Upper lobe of right lung (tissue), 1 donor: ENCODE measurements at places on chromosomes 3 and 15.

DNA sequence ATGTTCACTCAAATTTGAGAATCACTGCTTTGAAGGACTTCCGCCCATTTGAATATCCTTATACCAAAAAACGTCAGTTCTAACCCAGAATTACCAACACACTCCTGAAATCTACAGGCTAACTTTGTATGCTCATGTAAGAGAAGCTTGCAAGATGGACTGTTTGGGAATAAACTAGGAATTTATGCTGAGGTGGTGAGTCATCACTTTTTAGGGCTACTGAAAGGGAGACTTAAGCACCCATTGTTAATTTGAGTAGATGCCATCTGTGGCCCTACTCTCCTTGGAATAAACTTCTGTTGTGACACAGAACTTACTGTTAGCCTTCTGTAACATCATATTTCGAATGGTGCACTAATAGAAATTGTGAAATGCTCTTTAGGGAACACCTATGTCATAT lies 74.6 kb downstream of the FGF12 start:
- no peak for DNase-seq

DNA sequence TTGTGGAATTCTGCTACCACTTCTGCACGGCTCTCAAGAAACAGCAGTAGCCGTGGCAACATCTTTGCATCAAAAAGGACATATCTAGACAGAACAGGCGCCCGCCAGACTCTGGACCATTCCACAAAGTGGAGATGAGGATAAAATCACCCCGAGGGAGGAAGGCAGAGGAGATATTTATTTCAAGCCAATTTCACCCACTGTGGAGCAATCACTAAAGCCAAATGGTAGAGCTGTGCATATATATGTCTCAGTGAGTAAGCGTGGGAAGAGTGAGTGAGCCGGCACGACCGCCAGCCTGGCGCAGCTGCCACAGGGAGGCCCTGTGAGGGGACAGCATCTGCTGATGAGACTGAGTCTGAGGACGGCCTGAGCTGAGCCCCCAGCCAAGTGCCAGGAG lies 111.3 kb downstream of the MEGF11 start:
- no peak for DNase-seq

GRCh38 chr15:52517014-52517413 lies 11.7 kb downstream of the MYO5A start:
- no peak for DNase-seq

GRCh38 chr3:94272016-94272415 lies 209.2 kb downstream of the NSUN3 start:
- no peak for DNase-seq

GRCh38 chr3:135917076-135917475 lies 48.5 kb upstream of the PPP2R3A start:
- DNase-seq, result no peak

DNA sequence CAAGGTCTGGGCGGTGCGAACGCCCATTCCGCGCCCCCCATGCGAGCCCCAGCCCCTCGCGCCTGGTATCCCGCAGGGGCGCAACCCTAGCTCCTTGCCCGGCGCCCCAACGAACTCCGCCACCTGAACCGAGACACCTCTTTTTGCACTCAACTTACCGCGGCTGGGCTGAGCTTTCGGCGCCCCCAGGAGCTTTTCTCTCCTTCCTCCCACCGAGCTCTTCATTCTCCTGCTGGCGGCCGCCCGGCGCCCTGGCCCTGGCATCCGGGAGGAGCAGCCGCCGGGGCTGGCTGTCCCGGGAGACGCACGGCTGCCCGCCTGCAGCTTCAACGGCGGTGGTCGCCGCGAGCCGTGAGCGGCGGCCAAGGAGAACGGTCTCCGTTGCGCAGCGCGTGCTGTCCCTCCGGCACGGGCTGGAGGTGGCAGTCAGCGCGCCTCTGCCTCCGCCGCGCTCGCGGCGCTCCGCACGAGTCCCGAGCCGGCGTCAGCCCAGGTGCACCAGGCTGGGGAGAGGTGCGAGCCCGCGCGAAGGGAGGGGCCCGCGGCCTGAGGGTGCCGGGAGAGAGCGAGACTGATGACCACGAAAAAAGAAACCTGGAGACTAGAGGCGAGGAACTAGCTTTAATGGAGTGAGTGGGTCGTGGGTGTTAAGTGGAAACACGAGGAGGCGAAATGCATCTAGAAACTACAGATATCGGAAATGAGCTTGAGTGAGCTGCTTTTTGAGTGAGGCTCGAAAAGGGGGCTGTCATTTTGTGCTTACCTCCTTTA lies 621.5 kb upstream of the ZNF385D start:
- peak; percentile 64 for DNase-seq

GRCh38 chr3:101379658-101380376 lies 59.4 kb upstream of the IMPG2 start:
- no peak for DNase-seq

GRCh38 chr15:57495041-57495440 lies 96.7 kb upstream of the MYZAP start:
- no peak for DNase-seq

DNA sequence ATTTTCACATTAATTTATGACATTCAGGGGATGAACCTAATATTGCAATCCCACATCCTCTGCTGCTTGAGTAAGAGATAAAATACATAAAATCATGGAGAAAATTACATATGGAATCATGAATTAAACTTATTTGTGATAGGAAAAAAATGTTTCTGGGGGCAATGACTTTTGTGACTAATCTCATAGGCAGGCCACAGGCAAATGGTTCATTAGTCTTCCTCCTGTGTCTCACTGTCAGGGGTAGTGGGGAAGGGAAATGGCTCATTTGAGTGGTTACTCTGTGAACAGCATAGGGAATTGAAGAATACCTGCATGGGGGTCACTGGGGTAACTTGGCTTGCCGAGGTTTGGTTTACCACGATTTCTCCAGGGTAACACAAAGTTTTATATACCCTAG lies 72.0 kb downstream of the TFG start:
- no peak for DNase-seq

GRCh38 chr15:60580073-60580472 lies 101.1 kb upstream of the ICE2 start:
- DNase-seq, result no peak

- no peak for DNase-seq
These were observed 37.3 kb downstream of the MB21D2 start for GRCh38 chr3:192880313-192880712.

GRCh38 chr15:62901909-62902546 lies 140.5 kb upstream of the TPM1 start:
- no peak for DNase-seq

DNA sequence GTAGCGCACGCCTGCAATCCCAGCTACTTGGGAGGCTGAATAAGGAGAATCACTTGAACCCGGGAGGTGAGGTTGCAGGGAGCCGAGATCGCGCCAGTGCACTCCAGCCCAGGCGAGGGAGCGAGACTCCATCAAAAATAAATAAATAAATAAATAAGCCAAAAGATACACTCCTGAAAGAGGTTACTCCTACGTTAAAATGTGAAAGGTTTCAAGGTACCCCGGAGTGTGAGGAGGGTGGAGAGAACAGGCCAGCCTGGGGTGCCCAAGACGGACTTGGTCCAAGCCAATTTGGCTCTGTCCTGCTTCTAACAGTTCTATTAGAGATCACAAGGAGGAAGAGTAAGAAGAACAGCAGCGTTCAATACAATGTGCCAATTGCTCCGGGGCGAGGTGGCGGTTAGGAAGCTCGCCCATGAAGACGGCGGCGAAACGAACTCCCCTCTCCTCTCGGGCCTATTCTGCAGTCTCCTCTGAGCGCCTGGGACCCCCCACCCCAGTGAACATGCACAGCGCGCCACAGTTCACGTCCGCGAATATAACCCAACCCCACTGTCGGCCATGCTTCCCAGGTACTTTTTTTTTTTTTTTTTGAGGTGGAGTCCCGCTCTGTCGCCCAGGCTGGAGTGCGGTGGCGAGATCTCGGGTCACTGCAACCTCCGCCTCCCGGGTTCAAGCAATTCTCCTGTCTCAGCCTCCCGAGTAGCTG lies 942 bp downstream of the ELP6 start:
- peak; percentile 70 for DNase-seq

GRCh38 chr3:12796171-12797123 lies at the start of gene CAND2:
CAND2 (plus strand) TSS chr3:12796680; CDS start chr3:12796721, 41 bp downstream.
- peak; percentile 73 for DNase-seq
